IMR-90 (cell line): ENCODE measurements at places on chromosomes 6 and 20. TPM values are rescaled to one million over a fixed set of nuclear protein-coding genes. Genes with fewer than 3 reads are reported as not detected.

The PBOV1 gene
- total RNA-seq: not detected in 2 replicates

The ZNF391 gene
- 0.18 and 0.28 TPM in 2 replicates for total RNA-seq

The AVP gene
- total RNA-seq: not detected in 2 replicates

The PRKN gene
- 0.18 and 0.28 TPM in 2 replicates for total RNA-seq

The DAAM2 gene
- total RNA-seq: 12.9 and 13.1 TPM in 2 replicates

The REM1 gene
- total RNA-seq: not detected in 2 replicates

DNA sequence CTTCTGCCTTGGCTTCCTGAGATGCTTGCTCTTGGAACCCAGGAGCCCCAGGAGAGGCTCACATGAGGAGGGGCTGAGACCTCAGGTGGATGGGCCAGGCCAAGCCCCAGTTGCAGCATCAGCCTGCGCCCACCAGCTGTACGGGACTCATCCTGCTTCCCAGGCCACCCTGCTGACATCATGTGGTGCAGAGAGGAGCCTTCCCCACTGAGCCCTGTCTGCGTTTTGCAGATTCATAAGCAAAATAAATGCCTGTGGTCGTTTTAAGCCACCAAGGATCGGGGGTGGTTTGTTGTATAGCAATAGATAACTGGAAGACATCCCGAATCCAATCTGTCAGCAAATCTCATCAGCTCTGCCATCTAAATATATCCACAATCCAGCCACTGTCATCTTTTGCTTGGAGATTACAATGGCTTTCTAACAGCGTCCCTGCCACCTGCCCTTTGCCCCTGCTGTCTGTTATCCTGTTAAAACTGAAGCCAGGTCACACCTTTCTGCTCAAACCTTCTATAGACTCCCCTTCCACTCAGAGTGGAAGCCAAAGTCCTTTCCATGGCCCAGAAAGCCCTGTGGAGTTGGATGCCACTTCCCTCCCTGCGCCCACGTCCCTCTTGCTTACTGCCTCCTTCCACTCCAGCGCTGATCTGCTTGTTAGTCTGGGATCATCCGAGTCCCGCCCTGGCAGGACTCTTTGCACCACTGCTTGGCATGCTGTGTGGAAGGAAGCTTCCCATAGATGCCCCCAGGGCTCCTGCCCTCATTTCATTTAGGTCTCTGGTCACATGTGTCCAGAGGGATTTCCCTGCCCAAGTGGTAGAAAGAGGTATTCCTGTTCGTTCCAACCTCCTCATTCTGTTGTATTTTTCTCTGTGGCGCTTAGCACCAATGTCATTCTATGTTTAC lies 24.0 kb upstream of the MLN start:
- DNase-seq: peak; percentile 40
- H3K4me1 ChIP-seq: peaks cover 4% of the 10 kb centered on the region; the same call in 1 of the 2 replicates
- no peak overlapping the region for H3K27ac ChIP-seq
- no peak overlapping the region for H3K4me3 ChIP-seq

DNA sequence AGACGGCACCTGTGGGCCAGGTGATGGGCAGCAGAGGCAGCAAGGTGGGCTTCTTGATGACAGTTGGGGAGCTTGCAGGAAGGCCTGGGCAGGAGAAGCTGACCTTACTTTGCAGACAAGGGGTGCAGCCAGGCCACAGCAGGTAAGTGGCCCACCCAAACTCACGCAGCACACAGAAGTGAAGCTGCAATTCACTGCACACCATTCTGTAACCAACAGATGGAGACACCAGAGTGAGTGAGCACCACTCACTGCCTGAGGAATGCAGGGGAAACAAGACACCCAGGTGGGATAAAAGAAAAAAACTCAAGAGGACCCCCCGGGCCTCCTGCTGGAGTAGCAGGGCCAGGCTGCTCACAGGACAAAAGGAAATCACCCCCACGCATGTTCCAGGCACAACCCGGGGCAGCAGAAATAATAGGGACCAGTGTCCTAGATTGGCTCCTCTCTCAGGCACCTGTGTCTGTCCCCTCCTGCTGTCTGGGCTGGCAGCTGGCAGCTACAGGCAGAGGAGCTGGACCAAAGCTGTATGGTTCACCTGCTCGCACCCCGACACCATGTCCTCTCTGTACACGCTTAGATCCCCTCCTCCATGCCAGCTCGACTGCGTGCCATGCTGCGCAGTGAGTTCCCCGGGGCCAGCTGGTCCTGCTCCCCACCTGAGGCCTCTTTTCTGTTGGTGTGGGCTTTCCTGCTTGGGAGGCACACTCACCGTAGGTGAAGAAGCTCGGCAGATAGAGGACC lies 4.9 kb downstream of the MTCH1 start:
- no peak for DNase-seq
- peaks cover 42% of the 10 kb centered on the region for H3K36me3 ChIP-seq
- H3K27ac ChIP-seq: no peak overlapping the region

- H3K27me3 ChIP-seq: no peaks in the 10 kb centered on the region; the same call in 1 of the 2 replicates
- no peak overlapping the region for H3K4me3 ChIP-seq
- no peak overlapping the region for H3K27ac ChIP-seq
- H3K36me3 ChIP-seq: no peaks in the 10 kb centered on the region
These were observed 445.4 kb upstream of the DEFB115 start for GRCh38 chr20:30811885-30812671.

DNA sequence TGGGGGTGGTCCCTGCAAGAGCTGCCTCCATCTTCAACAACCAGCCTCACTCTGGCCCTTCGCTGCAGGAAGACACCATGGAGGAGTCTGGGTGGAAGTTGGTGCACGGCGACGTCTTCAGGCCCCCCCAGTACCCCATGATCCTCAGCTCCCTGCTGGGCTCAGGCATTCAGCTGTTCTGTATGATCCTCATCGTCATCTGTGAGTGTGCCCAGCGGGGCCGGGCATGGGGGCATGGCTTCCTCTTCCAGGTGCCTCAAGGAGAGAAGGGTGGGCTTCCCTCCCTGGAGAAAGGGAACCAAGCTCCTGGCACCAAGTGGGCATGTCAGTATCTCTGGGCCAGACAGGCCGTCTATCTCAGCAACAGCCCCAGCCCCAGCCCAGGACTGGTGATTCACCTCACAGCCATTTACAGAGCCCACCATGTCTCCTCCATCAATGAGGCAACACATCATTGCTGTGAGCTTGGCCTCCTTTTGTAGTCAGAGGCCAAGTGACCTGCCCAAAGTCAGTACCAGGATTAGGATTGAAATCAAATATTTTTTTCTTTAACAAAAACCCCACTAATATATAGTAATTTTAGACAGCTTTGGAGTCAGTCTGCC lies 40.2 kb downstream of the TM9SF4 start:
- no peaks in the 10 kb centered on the region for H3K27me3 ChIP-seq
- no peak overlapping the region for H3K27ac ChIP-seq
- H3K36me3 ChIP-seq: peaks cover 68% of the 10 kb centered on the region
- no peaks in the 10 kb centered on the region; the same call in 1 of the 2 replicates for H3K4me1 ChIP-seq
- H3K4me3 ChIP-seq: no peak overlapping the region
- peak; percentile 21 for DNase-seq

- H3K27me3 ChIP-seq: peaks cover 14% of the 10 kb centered on the region
- peak within 1 kb of the TSS; percentile 35 for H3K27ac ChIP-seq
- H3K4me3 ChIP-seq: peak within 1 kb of the TSS; percentile 92
- peaks cover 19% of the 10 kb centered on the region for H3K36me3 ChIP-seq
- peaks cover 8% of the 10 kb centered on the region for H3K4me1 ChIP-seq
These were observed at the start of gene AARS2 for GRCh38 chr6:44312901-44313788. TSS of gene AARS2 (minus strand) at chr6:44313347. CDS start at chr6:44313323, 24 bp downstream.

- peaks cover 1% of the 10 kb centered on the region; the same call in 1 of the 2 replicates for H3K4me1 ChIP-seq
- H3K36me3 ChIP-seq: no peaks in the 10 kb centered on the region
- H3K4me3 ChIP-seq: no peak overlapping the region
- no peaks in the 10 kb centered on the region for H3K27me3 ChIP-seq
These were observed 82.2 kb upstream of the TOP1 start for GRCh38 chr20:40946451-40946850.

- H3K4me3 ChIP-seq: no peak overlapping the region
- no peaks in the 10 kb centered on the region for H3K36me3 ChIP-seq
- no peaks in the 10 kb centered on the region for H3K27me3 ChIP-seq
These were observed 106.3 kb downstream of the GRM1 start for GRCh38 chr6:146135167-146135566.

DNA sequence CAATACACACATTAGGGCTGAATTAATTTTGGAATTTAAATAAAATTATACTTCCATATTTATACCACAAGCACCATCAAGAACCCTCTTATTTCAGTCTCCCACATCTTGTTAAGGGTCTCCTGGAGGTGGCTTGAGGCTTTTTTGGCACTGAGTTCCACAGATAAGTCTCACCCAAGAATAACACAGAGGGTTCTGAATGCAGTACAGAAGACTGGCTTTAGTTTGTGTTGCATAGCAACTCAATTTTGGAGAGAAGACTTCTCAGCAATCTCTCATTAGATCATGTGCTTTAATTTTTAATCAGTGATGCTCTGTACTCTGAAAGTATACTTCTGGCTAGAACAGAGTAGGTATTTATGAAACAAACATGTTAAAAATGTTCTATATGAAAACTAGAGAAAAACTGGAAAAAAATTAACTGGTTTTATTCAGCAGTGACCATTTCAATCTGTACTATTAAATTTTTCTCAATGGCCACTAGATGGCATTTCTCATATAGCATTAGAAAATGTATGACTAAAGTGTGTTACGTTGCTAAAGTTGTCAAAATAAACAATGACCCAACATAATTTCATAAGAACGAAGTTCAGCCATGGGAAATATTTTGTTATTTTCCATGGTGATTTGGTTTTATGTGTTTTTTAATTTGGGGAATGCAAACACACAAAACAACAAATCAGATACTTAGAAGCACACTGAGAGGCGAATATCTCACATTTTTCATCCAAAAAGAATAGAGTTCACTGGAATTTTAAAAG lies 32.7 kb upstream of the MAP7 start:
- no peak overlapping the region for H3K4me3 ChIP-seq
- peaks cover 11% of the 10 kb centered on the region for H3K4me1 ChIP-seq
- H3K27me3 ChIP-seq: no peaks in the 10 kb centered on the region
- H3K27ac ChIP-seq: 0 out of 2 replicates have a peak overlapping the region, but pooled peaks have one; percentile 29
- DNase-seq: peak; percentile 94
- H3K36me3 ChIP-seq: peaks cover 11% of the 10 kb centered on the region

DNA sequence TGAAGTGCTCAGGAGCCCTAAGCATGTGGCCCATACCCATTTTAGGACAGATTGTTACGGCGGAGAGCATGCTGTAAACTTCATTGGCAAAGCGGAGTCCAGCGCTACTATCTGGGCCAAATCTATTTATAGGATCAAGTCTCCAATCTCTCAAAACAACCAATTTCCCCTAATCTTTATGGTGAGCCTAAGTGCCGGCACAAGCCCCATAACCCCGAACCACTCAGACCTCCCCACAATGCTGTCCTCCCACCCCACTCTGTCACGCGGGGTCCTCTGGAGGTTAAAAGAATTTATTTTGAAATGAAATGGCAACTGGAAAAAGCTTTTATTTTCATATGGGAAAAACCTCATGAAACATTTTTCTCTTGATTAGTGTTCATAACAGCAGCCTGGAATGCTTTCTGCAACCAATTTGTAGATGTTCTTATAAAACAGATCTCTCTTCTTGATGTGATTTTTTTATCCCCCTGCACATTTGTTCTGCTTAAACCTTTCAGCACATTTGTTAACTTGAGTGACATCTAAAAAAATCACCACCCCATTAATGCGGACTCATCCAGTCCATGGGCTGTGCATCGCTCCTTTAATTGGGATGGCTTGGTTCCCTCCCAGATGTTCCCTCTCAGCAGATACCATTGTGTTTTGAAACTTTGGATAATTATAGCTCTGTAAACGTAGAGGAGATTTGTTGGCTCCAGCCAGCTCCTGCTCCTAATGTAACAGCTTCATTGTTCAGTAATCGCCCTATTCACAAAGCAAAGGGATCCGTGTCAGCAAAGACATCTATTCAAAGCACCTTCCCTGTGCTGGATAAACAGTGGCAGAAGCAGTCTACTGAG lies 323.6 kb downstream of the CD83 start:
- no peak overlapping the region for H3K4me3 ChIP-seq
- peaks cover 9% of the 10 kb centered on the region for H3K4me1 ChIP-seq
- H3K27ac ChIP-seq: peak overlapping the region; percentile 39; the same call in 1 of the 2 replicates
- H3K27me3 ChIP-seq: no peaks in the 10 kb centered on the region

DNA sequence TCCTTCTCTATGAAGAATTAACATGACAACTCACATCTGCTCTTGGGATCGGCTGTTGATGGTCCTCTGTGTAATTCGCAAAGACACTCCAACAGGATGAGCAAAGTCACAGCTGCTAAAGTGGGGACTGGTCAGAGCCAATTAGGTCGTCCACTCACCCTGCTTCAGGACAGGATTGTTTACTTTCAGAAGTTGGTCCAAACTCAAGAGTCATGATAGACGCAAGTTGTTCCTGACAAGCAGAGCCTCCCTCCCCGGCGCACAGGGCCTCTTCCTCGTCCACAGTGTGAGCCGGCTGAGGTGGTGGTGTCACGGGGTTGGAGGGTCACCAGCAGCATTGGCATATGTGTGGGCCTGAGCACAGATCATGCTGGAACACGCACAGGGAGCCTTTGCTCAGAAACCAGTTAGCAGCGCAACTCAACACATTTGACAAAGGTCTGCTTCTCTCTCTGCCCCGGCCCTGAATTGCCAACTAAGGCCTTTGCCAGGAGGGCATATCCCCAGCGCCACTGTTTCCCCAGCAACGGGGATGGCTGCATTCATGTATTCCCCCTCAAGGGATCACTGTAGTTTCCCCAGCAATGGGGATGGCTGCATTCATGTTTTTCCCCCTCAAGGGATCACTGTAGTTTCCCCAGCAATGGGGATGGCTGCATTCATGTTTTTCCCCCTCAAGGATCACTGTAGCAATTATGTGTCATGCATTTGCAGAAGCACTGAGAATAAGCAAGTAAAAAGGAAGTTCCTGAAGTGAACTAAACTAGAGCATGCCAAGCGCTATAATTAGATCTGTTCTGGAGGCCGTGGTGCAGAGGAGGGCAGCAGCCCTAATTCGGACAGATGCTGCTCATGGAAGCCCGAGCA lies 111.7 kb downstream of the THBS2 start:
- peak; percentile 46 for DNase-seq
- H3K4me1 ChIP-seq: peaks cover 23% of the 10 kb centered on the region
- no peaks in the 10 kb centered on the region for H3K36me3 ChIP-seq
- H3K27me3 ChIP-seq: no peaks in the 10 kb centered on the region
- peak overlapping the region; percentile 49; the same call in 1 of the 2 replicates for H3K27ac ChIP-seq

DNA sequence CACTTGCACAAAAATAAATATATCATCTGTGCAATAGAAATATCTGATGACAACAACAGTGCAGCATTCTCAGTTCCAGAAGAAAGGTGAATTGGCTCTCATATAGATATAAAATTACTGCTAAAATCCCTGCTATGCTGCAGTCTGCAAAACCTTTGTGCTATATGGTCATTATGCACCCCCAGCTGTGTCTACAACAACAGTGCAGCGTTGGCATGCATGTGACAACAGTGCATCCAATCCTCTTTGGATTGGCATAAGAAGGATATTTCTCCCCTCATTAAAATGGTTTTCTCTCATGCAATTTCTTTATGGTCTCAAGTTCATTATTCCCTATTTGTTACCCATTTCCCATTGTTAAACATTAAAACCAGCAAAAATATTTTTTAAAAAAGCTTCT lies 23.1 kb downstream of the OR2B6 start:
- no peaks in the 10 kb centered on the region for H3K27me3 ChIP-seq
- no peak overlapping the region for H3K4me3 ChIP-seq
- no peak overlapping the region for H3K27ac ChIP-seq

GRCh38 chr6:37180075-37180474 lies 10.1 kb downstream of the PIM1 start:
- H3K36me3 ChIP-seq: peaks cover 5% of the 10 kb centered on the region; the same call in 1 of the 2 replicates
- DNase-seq: no peak
- H3K4me1 ChIP-seq: no peaks in the 10 kb centered on the region
- H3K27me3 ChIP-seq: no peaks in the 10 kb centered on the region
- H3K27ac ChIP-seq: no peak overlapping the region
